ENCODE measurements at places on chromosomes 3 and 15. TPM values are rescaled to one million over a fixed set of nuclear protein-coding genes. Genes with fewer than 3 reads are reported as not detected.

GRCh38 chr15:80932989-80933388 is 56.6 kb downstream of the MESD start:
- DNase-seq = no peak

- peak; percentile 20 for DNase-seq
These were observed 6.3 kb downstream of the BHLHE40 start for GRCh38 chr3:4985330-4986174.

- peak; percentile 41 for DNase-seq
These were observed 72.5 kb downstream of the MRPL46 start for GRCh38 chr15:88394553-88395145.

GRCh38 chr3:140062461-140062860 is 127.5 kb downstream of the CLSTN2 start:
- DNase-seq = no peak

DNA sequence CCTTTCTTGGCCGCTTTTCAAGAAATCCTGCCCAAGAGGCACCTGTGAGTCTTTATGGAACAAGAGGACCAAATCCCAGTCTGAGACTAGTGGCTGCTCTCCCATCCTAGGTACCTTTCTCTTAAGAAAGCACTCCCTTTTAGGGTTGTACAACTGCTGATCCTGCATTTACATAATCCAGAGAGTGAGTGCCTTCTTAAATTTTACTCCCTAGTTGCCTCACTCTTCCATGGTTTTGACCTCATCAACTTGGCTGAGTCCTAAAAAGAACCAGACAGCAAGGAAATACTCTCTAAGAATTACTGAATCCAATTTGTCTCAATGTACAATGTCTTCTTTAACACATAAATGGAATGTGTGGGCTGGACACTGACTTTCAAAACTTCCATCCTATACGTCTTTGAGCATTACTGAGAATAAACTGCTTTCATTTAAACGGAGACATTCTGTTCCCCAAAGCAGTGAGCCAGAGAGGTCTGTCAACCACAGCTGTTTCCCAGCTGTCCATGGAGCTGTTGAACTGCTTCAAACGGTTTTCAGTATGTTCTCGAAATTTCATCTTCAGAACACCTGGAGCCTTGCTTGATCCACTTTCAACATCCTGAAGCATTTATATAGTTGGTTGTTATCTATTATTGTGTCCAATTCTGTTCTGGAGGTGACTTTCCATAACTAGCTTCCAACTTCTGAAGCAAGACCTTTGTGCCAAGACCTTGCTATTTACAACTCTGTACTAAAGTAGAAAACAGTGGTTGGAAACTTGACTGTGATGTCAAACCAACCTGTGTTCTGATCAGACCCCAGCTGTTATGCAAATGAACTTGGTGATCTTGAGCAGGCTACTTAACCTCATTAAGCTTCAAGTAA is 179.1 kb downstream of the SLC9A9 start:
- no peak for DNase-seq

GRCh38 chr3:106004137-106004681 is 135.4 kb upstream of the CBLB start:
- no peak for DNase-seq

DNA sequence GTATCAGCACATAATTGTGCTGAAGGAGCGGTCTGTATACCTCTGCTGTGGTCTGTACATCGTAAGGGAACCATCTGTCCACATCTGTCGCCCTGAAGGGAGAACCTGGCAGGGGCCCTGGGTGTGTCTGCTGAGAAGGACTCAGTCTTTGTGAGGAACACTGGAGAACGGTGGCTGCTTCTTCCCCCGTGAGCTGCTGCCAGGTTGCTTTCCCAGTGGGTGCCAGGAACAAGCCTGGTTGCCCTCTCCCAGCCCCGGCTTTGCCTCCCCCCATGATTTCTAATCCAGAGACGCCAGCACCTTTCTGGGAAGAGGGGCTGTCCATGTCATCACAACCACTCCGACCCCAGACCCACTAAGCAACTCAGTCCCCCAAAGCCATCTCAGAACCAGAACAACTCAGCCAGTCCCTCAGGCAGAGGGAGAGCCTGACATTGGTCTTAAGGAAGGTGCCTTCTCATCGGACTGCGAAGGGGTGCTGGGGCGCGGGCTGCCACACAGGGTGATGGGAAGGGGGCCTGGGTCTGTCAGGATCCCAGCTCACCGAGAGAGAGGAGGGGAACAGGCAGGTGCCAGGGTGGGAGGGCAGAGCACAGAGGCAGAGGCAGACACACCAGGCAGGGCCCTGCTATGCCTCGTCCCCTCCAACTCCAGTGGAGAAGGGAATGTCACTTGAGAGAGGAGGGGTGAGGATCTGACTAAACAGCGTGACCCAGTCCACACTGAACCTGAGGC is 8.5 kb downstream of the TNK2 start:
- no peak for DNase-seq

DNA sequence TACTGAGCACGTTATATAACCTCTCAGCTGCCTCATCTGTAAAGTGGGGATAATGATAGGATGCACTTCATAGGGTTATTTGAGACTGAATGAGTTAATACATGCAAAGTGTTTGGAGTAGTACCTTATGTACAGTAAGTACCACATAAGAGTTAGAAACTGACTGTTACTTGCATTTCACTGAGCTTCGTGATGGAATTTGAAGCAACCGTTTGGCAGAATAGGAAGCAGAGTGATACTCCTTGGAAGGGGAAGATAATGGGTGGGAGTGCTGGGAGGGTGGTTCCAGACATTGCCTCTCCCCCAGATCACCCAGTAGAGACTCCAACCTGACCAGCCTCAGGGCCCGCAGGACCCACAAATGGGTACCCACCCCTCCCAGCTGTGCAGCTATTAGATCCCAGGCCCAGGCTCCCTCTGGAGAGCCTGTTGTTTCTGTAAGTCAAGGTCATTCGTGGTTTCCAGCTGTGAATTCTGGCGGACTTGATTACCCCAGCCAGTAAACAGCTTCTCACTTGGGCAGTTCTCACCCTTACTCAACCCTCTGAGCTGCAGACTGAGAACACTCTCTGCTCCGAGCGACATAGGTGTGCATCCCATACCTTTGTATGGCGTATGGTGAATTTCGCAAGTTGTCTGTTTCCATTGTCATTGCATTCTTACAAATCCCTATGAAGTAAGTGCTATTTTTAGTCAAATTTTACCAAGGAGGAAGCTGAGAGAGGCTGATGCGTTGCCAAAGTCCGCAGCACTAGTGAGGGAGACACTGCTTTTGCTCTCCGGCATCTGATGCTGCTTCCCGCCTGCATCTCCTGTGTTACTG is 11.1 kb downstream of the ALPK3 start:
- DNase-seq = no peak

DNA sequence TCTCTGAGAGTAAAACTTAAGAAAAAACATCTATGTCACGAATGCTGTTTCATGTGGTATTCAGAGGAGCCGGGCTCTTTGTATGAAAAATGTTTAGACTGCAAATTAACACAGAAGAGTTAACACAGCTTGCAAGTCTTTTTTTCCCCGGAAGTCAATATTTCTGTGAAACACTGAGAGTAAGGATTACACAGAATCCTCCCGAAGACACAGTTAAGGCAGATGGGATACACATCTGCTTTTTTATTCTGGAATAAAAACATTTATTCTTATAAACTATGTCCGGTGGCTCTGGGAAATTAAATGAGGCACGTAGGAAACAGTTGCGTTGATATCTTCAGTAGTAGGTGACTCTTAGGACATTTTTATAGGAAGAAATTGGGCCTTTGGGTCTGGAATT is 180.6 kb downstream of the PTPRG start:
- no peak for DNase-seq

GRCh38 chr3:58955308-58955707 is 94.5 kb downstream of the CFAP20DC start:
- no peak for DNase-seq

DNA sequence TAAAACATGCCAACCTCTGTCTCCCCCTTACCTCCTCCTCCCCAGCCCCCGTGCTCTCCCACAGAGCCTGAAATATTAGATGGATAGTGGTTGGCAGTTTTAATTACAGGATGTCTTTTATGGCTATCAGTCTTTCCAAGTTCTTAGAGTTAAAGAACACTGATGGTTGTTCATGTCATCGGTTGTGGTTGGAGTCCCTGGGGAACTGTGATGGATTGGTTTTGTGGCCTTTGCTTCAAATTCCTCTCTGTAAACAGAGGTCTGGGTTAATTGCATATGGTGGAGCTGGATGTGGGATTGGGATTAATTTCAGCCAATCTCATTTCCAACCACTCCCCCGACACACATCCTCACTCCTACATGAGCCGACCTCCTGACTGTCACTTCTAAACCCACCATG is 164.5 kb upstream of the PROK2 start:
- DNase-seq = no peak

GRCh38 chr3:11136830-11137626 is 17.3 kb upstream of the HRH1 start:
- peak; percentile 96 for DNase-seq

GRCh38 chr15:77821188-77821958 is 188.7 kb upstream of the LINGO1 start:
- peak; percentile 56 for DNase-seq

- peak; percentile 77 for DNase-seq
These were observed 400.6 kb downstream of the VPS13C start for GRCh38 chr15:61659566-61660190.

- DNase-seq = no peak
These were observed 178.6 kb upstream of the TPRG1 start for GRCh38 chr3:188993181-188993580.

DNA sequence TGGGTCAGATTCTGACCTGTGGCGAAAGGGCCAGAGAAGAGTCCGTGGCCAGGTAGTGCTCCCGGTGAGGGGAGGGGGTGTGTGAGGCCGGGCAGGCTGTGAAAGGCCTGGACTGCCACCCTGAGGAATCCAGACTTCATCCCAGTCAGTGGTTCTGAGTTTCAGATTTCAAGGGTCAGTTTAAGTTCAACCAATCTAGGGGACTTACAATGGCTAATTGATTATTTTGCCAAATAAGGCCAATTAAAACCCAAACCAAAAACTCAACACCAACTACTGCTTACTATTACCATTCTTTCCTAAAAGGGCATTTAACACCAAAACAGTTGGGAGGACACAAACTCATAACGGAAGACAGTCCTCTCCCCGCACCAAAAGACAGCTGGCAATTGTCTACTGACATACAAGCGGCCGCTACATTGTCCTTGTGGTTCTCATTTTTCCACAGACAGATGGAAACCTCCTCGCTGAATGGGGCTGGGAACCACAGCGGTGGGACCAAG is 30.5 kb downstream of the TMEM44 start:
- DNase-seq = no peak

GRCh38 chr3:380801-381200 is 184.2 kb downstream of the CHL1 start:
- DNase-seq = no peak

- peak; percentile 79 for DNase-seq
These were observed 25.4 kb downstream of the ADPGK start for GRCh38 chr15:72758182-72758581.

- DNase-seq = no peak
These were observed 55.0 kb downstream of the TLE3 start for GRCh38 chr15:70042553-70043214.

DNA sequence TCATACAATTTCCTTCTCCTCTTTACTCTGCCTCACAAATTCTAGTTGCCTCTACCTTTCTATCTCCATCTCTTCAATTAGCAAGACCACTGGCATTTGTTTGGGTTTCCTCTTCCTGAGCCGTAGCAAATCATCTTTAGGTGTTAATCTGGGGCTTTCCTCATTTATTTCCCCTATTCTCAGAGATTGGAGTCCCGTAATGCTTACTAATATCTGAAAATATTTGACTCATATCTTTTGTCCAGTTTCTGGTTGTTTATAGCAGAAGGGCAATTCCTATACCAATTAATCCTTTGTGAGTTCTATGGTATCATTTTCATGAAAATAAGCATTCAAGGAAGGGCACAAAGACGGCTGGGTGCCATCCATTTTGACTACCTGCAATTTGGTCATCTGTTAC is 103.7 kb downstream of the NR2E3 start:
- DNase-seq = no peak

GRCh38 chr3:141489203-141489602 is 2.4 kb downstream of the RASA2 start:
- no peak for DNase-seq

DNA sequence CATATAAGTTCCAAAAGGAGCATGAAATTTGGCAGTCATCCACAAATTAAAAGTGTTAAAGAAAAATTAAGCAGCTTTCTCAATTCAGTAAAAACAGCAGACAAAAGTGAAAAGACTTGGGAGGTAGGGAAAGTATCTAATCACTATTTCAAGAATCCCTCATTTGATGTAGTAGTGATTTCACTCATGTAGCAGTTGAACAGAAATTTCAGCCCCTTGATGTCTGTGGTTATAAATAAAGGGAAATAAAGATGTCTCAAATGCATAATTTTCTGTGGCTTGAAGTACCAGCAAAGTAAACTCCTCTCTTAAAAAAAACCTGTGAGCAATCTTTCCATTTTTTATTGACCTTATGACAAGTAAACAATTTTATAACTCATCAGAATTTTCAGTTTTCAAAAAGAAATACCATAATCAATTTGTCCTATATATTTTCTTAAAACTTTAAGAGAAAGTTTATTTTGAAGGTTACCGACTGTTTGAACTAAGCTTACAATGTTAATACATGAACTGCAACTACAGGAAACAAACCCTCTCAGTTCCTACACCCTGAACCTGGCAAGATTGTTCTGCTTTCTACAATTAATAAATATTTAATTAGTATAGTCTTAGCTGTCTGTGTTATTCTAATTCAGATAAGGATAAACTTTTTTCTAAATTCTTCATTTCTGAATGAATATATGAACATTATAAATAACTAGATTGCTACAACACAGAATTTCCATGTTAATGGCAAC is 94.2 kb downstream of the CBLB start:
- no peak for DNase-seq

DNA sequence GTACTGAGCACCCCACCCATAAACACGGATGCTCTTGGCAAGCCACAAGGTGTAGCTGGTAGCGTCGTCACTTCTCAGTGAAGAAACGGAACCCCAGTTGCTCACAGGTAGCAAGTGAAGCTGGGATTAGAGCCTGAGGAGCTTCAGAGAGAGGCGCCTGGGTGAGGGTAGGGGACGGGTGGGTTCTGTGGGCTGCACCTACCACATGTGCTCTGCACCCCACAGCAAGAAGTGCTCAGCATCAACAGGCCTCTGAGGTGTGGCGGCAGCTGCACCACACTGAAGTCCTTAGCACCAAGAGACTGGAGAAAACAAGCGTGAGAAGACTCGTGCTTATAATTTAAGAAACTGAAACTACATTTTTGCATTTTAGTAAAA is 9.8 kb downstream of the MAP6D1 start:
- no peak for DNase-seq

- no peak for DNase-seq
These were observed 108.4 kb upstream of the SLC6A11 start for GRCh38 chr3:10707400-10708215.

- DNase-seq = no peak
These were observed 11.4 kb downstream of the SKIL start for GRCh38 chr3:170368921-170369320.

CEMIP gene
- 5.4 TPM for total RNA-seq

JMJD7 gene
- total RNA-seq = 7.6 TPM

PML gene
- total RNA-seq = 39.8 TPM

MED12L gene
- not detected for total RNA-seq

MYZAP gene
- 0.69 TPM for total RNA-seq

IQGAP1 gene
- 52.8 TPM for total RNA-seq

CRTAP gene
- 258 TPM for total RNA-seq
